ENCODE measurements at places on chromosomes 5 and 9.

DNA sequence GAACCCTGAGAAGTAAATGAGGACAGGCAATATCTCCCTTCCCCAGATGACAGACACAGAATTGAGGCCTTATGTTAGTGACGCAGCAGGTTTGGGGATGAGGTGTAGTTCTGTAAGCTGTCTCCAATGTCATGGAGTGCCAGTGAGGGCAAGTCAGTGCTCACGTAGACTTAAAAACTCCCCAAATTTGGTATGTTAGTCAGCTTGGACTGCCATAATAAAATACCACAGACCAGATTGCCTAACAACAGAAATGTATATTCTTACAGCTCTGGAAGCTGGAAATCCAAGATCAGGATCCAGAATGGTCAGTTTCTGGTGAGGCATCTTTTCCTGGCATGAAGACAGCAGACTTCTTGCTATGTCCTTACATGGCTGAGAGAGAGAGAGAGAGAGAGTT, 14.9 kb downstream of the FOXI1 start:
- DNase-seq, result no peak

- no peak for DNase-seq
These were observed 4.4 kb upstream of the DCTN4 start for GRCh38 chr5:150763023-150763769.

DNA sequence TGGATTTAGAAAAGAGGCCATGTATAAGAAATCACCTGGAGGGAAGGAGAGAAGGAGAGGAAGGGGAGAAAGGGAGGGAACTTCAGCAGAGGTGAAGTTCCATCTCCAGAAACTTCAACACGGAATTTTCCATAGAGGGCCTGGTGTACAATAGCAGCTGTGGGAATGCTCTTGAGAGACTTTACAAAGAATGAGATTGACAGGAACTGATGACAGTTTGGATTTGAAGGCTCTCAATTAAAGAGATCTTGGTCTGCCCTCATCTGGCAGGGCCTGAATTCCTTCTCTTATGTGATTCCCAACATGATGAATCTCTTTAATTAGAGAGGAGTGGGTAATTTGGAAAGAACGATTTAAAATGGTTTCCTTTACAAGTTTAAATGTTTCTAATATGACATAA, 143.5 kb downstream of the MLLT3 start:
- DNase-seq, result no peak

GRCh38 chr5:175003531-175003930, 279.1 kb downstream of the MSX2 start:
- no peak for DNase-seq

DNA sequence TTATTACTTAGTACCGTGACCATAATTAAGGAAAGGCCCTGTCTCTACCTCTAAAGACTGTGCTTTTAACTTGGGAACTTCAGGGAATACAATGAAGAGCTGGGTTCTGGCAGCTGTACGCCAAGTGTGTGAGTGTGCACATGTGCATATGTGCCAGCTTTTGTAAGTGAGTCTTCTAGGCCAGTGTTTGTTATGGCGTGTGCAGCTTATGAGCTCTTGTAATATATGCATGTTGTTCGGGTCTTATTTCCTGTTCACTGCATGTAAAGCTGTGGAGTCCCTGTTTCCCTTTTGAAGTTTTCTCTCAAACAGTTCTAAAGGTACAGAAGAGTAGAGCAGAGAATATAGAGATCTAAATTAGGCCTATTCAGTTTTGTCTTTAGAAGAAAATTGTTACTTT, 30.5 kb downstream of the TGFBR1 start:
- DNase-seq, result no peak

DNA sequence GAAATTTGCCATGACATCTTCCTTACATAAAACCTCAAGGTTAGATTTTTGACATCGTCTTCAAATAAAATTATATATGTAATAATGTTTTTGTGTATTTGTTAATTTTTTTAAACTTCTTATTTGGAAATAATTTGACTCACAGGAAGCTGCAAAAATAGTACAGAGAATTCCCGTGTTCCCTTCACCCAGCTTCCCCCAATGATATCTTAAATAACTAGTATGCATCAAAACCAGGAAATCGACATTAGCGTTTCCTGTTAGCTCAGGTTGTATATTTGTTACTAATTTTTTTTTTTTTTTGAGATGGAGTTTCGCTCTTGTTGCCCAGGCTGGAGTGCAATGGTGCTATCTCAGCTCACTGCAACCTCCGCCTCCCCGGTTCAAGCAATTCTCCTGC, 86.3 kb upstream of the SPRY4 start:
- DNase-seq, result no peak

- no peak for DNase-seq
These were observed 352.9 kb downstream of the DNAH5 start for GRCh38 chr5:13591621-13592020.

DNA sequence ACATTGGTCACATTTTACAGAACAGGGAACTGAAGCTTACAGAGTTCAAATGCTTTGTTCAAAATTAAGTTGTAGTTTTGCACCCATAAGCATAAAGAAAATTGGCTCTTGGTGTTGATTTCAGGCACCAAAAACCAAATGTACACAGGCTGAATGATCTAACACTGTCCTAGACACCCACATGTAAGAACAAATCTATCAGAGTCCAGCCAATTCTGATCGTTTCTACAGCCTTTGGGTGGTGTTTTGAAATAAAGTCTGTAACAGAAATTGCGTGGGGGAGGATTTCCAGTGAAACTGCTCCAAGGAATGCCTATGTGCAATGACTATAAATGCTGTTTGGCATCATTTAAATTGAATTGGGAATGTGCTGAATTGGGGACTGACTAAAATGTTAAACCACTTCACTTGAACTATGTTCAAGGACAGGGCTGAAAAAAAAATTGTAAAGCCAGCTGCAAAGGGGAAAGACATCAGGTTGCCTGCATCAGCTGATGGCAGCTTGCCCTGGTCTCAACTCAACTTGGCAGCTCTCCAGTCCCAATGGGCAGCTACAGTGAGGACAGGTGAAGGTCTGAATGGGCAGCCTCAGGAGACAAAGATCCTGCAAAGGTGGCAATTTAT, 92.2 kb upstream of the TRPC7 start:
- peak; percentile 52 for DNase-seq

- no peak for DNase-seq
These were observed 29.2 kb upstream of the RXRA start for GRCh38 chr9:134297083-134297410.

DNA sequence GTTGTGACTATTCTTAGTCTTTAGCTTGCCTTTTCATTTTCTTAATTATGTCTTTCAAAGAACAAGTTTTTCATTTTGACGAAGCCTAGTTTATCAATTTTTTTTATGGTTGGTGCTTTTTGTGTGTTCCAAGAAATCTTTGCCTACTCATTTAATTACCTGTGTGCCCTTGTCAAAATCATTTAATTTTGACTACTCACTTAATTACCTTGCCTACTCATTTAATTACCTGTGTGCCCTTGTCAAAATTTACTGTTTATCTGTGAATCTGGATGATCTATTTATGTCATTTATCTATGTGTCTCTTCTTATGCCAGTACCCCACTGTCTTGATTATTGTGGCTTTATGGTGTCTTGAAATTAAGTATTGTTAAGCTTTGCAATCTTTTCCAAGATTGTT, 63.9 kb downstream of the MTAP start:
- DNase-seq, result no peak

GRCh38 chr9:97830884-97831829, 21.9 kb upstream of the FOXE1 start:
- no peak for DNase-seq

- no peak for DNase-seq
These were observed 112.2 kb downstream of the ACTBL2 start for GRCh38 chr5:57370376-57370775.

All from NCI-H1930 (cell line).